ENCODE measurements at places on chromosomes 4 and X. TPM values are rescaled to one million over a fixed set of nuclear protein-coding genes. Genes with fewer than 3 reads are reported as not detected.

- no peak for DNase-seq
These were observed 44.0 kb upstream of the TLR2 start for GRCh38 chr4:153639833-153640802.

DNA sequence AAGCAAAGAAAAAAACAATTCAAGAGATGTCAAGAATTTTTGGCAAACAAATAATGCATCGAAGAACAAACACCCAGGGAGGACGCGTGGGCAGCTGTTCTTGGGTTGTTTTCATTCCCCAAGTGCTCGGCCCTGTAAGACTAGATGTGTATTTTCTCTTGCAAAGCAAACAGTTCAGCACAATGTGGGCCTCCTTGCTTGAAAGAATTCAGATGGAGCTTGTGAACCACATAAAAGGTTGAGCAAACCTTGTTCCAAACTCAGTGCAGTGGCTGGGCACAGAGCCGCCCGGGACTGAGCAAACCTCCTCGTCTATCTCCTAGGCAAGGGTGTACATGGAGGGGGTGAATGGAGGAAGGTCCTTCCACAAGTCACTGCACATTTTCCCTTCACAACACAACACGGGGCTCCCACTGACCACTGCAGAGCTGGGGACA, 82.4 kb downstream of the HTRA3 start:
- no peak for DNase-seq

The MAGEA2B gene
- total RNA-seq: not detected

GRCh38 chrX:154049209-154050112, 29.8 kb upstream of the IRAK1 start:
- DNase-seq: no peak

Measured in OCI-LY7 (cell line).